ENCODE measurements at places on chromosomes 12 and 14.

DNA sequence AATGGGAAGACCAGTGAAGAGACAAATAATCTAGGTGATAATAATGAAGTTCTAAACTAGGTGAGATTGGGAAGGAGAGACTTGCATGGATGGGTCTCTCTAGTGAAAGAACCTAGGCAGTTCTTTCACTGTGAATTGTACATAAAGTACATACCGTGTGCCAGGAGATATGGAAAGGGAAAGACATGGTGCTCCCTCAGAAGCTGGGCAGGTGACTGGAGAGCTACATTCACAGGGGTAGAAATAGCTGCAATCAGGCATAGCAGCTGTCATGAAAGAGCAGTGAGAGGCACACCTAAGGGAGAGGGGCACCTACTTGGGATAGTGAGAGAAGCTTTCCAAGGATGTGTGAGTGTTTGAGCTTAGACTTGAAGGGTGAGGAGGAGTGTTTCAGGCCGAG is 9.3 kb downstream of the STK38L start:
- DNase-seq = no peak

GRCh38 chr12:13941258-13942249 is 39.8 kb downstream of the GRIN2B start:
- DNase-seq = no peak

GRCh38 chr14:67705211-67705610 is 3.5 kb downstream of the RDH12 start:
- no peak for DNase-seq

GRCh38 chr14:64942531-64943111 is at the start of gene GPX2:
TSS of gene GPX2 (minus strand) at chr14:64942745. CDS start at chr14:64942726, 19 bp downstream.
- DNase-seq = no peak

DNA sequence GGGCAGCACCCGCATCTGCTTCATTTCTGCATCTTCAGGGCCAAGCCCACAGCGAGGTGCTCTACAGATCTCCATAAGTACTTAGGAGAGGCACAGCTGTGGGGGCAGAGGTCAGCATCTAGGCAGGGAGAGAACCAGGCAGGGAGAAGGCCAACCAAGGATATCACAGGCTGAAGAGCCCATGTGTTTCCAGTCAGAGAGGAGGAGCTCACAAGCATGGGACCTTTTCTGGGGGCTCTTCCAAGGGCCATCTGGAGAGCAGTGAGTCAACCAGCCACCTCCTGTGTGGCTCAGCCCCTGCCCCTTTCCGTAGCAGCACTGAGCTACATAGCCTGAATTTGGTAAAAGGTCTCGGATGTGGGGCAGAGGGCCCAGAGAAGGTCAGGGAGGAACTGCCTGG is 78.5 kb downstream of the ARL6IP4 start:
- no peak for DNase-seq

DNA sequence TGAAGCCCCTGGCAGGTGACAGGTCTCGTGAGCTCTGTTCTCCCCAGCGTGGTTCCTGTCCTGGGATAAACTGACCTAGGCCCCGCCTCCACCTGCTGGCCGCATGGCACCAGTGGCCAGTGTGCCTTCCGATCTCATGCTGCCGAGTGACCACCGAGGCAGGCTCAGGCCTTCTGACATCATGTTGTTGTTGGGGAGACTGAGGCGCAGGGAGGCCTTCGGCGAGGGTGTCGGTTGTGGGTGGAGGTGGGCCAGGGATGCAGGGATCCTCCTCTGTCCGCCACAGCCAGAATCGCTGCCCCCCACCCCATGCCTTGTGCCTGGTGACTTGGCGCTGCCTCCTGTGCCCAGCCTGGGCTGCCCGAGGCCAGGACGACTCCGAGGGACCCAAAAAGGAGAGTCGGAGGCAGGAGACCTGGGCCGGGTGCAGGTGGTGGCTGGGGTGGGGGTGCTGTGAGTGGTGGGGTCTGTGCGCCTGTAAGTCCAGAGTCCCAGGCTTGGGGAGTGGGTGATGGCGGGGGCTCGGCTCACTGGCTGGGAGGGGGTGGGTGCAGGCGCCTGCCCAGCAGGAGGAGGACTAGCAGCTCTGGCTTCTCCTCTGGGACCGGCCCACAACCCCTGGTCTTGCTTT is 24.3 kb downstream of the ASPG start:
- no peak for DNase-seq

DNA sequence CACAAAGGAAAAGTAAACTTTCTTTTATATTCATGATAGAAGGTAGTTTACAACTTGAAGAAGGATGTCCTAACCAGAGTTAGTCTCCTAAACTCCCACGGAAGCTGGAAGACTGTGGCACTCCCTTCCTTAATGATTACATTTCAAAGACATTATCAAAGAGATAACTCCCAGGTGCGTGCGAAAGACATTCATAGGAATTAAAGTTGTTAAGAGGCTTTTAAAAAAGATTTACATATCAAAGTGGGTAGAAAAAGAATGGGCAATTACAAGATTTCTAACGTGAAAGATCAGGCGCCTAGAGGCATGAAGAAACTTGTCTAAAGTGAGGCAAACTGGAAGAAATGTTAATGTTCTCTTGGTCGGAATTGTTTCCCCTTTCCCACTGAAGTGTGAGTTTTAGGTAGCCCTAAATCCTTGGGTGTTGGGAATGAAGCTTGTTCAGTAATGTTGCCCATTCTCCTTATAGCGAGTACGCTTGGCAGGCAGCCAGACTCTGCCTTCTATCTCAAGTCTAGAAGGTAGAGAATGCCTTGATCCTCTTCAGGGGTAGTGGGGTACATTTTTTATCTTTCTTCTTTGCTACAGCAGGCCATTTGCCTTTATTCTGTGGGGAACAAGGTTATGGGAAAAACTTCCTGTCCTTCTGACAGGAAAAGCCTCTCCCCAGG is 642.0 kb downstream of the SLC6A15 start:
- DNase-seq = no peak

GRCh38 chr14:24367514-24368211 is at the start of gene NFATC4:
TSS of gene NFATC4 (plus strand) at chr14:24368184. CDS start at chr14:24368341, 157 bp downstream.
- no peak for DNase-seq

- no peak for DNase-seq
Observed at GRCh38 chr14:48563489-48563888, 888.1 kb upstream of the MDGA2 start.

GRCh38 chr12:53295891-53296219 is 513 bp downstream of the PFDN5 start:
- no peak for DNase-seq

GRCh38 chr12:51465491-51465890 is 40.9 kb downstream of the SLC4A8 start:
- no peak for DNase-seq

DNA sequence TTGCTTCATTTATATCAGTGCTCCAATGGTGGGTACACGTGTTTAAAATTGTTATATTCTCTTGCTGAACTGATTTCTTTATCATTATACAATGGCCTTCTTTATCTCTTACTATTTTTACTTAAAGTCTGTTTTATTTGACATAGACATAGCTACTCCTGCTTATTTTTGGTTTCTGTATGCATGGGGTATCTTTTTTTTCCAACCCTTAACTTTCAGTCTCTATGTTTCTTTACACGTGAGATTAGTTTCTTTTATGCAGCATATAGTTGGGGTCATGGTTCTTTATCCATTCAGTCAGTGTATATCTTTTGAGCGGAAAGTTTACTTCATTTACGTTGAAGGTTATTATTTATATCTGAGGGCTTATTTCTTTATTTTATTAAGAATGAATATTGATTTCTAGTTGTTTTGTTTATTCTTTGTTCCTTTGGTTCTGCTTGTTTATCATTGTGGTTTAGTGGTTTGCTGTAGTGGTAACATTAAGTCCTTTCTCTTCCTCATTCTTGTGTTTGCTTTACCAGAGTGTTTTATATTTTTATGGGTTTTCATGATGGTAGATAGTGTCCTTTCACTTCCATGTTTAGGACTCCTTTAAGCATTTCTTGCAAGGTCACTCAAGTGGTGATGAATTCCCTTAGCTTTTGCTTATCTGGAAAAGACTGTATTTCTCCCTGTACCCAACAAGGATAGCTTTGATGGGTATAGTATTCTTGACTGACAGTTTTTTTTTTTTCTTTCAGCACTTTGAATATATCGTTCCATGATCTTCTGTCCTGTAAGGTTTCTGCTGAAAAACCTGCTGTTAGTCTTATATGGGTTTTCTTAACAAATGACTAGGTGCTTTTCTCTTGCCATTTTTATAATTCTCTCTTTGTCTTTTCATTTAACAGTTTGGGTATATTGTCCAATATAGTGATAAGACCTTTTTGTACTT is 38.3 kb upstream of the FAR2 start:
- DNase-seq = no peak

DNA sequence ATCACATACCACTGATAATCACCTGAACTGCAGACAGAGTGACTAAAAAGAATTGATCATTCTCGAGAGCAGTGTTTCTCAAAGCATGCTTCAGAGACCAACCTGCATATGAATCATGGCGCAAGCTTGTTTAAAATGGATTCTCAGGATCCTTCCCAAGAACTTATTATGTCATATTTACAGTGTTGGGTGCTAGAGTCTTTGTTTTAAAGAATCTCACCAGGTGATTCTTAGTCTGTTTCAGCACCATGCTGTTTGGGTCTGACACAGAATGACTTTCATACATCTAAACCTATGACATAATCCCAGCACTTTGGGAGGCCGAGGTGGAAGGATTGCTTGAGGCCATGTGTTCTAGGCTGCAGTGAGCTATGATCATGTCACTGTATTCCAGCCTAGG is 31.3 kb upstream of the SSPN start:
- DNase-seq = no peak

DNA sequence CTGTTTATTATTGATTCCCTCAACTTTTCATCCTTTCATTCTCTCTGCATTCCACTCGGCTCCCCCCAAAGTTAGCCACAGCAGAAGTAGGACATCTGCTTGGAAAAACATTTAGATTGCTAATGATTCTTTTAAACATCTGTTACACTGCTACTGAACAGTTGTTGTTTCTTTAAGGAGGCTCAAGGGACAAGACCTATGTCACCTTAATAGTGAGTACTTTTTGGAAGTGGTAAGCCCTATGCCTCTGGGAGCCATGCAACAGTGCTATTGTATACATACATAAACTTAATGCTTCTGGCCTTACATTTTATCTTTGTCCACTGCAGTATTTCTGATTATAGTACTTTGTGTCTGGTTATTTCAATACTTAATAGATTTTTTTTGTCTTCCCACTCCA is 628.2 kb upstream of the FOXG1 start:
- no peak for DNase-seq

DNA sequence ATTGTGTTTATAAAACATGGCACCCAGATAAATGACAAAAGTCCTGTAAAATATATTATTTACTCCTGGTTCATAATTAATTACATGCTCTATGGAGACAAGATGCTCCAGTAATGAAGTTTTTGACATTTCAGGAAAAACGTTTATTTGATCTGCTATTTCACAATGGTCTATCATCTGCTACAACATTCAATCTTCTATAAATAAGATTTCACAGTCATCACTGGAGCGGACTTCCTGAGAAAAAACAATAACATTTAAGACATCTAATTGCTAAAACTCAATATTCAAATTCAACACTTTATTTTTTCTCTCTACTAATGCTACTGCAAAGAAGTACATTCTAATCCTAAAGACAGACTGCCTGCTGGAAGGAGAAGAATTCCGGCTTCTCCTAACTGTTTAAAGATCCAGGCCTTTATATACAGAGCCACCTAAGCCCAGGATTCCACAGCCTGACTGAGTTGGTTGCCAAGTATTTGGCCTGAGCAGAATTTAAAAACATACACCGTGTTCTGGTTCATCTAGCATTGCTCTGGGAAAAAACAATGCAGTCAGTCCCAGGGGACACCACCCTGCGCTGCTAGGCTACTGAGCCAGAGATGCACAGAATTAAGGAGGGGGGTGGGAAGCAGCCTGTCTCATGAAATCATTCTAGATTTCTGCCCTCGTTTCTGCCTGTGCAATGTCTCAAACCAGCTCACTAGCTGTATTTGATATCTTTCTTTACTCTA is 58.0 kb downstream of the TMTC1 start:
- DNase-seq = no peak

- DNase-seq = no peak
Observed at GRCh38 chr14:95232894-95233584, 75.7 kb upstream of the DICER1 start.

DNA sequence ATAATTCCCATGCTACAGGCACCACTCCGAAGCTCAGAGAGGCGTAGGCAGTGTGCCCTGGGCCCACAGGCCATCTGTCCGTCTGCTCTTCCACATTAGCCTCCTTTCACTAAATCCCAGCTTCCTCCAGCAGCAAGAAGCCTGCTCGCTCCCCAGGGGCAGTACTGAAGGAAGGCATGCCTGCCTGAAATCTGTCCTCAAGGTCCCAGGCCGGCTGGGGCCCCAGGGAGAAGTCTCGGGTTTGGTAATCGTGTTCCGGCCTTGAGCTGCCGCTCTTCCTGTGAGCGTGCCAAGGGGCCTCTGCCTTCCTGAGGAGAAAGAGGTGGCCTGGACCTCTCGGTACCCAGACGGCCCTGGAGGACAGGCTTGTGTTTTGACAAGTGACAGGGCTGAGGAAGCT is 15.2 kb upstream of the DLK1 start:
- DNase-seq = no peak

GRCh38 chr12:99976762-99977161 is 8.0 kb downstream of the ANKS1B start:
- no peak for DNase-seq

DNA sequence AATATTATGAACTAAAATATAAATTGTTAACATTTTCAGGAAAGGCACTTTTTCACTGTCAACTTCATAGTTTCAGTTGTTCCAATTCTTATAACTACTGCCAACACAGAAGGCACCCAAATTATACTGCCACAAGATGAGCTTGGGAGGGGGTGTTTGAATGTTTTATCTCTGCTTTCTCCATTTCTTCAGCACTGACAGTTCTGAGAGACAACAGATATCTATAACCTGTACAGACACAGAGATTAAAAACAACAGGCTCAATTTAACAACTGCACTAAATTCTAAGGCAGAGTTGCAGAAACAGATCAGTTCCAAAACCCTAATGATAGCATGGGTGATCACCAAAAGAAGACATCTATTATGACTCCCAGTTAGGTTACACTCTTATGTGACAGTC is 12.8 kb downstream of the SCAF11 start:
- no peak for DNase-seq

DNA sequence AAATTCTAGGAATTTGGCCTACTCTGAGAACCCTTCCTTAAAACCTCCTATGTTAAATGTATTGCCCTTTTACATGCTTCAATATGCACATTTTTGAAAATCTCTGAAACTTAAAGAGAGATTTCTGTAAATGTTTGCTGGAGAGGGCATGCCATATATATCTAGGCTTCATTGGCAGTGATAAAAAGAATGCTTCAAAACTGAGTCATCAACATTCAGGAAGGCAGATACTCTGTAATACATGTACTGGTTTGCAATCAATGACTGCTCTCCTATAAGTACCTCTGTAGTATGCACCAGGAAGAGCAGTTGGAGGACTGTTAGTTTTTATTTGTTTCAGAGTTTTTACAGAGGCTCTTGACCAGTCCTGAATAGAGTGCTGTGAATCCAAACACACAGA is 739.9 kb downstream of the SLC16A7 start:
- DNase-seq = no peak

- DNase-seq = no peak
Observed at GRCh38 chr14:94752591-94753436, 17.1 kb downstream of the GSC start.

- DNase-seq = no peak
Observed at GRCh38 chr14:70382536-70382935, 23.1 kb upstream of the COX16 start.

- DNase-seq = no peak
Observed at GRCh38 chr12:76560086-76560491, 518 bp upstream of the OSBPL8 start.

- no peak for DNase-seq
Observed at GRCh38 chr12:11658791-11659190, 9.3 kb downstream of the ETV6 start.

Data from GM18507 (cell line).